ENCODE measurements at places on chromosomes 1 and 21. TPM values are rescaled to one million over a fixed set of nuclear protein-coding genes. Genes with fewer than 3 reads are reported as not detected.

- DNase-seq: no peak
Measured at GRCh38 chr1:45723248-45723930, 27.1 kb downstream of the IPP start.

DNA sequence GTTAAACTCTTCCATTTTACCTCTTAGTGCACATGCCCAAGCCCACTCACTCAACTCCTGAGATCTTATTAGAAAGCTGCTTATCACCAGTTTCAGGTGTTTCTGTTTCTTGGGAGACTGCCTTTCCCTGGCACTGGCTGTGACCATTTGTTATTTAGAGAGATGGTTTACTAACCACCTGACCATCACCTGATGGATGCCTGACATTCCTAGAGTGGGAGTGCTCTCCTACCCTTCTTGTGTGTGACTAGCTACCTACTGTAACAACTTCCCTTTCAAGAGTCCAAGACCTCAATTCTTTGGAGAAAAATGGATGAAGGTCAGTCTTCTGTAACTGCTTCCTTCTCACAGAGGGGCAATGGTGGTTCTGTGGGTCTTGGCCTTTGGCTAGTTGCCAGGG, 755.2 kb upstream of the ADAMTS5 start:
- peak; percentile 33 for DNase-seq

DNA sequence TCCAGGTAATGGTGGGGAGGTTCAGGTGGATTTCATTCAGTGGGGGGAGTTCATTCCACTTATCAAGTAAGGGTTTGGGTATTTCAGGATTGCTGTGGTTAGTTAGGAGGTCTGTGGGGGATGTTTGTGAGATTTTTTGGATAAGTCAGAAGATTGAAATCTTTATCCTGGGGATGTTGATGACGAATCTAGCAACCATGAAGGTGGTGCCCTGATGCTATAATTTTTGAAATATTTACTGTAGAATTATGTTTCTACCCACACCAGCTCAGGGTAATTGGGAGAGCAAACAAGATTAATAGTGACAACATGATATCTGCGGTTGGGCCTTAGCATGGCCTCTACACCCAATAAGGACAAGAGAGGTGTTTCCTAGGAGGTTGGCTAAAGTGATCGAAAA, 28.3 kb downstream of the SUCO start:
- no peak for DNase-seq

ZNF593OS gene
- 0.16 TPM for polyA plus RNA-seq

PLCH2 gene
- polyA plus RNA-seq: 1.1 TPM
